ENCODE measurements at places on chromosomes 6 and 20.

DNA sequence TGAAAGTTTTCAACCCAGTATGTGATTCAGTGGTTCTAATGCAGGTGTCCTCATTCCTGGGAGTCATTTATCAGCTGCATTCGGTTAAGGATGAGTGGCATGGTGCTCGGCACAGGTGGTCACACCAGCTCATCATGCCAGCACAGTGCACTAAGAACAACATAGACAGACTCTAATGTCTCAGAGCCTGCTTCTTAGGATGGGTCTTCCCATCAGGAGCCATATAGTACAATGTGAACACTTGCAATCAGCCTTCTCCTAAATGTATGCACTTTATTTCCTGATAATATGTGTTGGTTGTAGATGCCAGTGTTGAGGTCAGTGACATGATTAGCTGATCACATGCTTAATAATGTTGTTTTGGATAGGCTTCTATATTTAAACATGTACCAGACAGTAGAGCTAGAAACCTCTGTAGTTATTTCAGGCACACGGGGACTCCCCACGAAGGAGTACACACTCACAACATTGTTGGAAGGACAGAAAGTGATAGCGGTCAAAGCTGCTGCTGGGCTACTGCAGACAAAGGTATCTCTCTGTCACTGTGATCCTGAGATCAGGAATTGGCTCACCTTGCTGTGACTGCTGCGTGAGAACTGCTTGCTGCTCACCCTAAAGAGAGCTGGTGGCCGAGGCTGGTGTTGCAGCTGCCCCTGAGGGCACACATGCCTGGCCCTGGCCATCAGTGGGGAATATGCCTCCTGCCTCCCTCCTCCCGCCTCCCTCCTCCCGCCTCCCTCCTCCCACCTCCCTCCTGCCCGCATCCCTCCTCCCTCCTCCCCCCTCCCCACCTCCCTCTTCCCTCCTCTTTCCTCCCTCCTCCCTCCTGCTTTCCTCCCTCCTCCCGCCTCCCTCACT, 195.4 kb downstream of the SMOC2 start:
- DNase-seq = no peak

DNA sequence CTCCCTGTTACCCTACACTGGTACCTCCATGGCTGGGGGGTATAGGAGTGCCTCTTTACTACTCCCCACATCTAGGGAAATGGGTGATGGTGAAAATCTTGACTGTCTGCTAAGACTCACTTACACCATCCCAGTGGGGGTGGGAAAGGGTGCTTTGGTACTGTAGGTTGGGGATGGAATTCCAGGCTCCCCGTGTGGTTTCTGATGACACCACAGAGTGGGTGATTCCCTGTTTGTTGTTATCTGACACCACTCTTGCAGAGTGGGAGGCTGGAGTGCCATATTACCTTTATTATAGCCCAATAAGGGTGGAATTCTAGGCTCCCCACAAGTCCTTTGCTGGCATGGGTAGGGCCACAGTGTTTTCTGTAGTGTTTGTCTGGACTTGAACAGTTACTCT, 264.6 kb upstream of the MAN1A1 start:
- DNase-seq = no peak

- no peak for DNase-seq
Measured at GRCh38 chr6:169296622-169297021, 43.0 kb upstream of the THBS2 start.

- no peak for DNase-seq
Measured at GRCh38 chr20:13054011-13054410, 45.2 kb downstream of the SPTLC3 start.

DNA sequence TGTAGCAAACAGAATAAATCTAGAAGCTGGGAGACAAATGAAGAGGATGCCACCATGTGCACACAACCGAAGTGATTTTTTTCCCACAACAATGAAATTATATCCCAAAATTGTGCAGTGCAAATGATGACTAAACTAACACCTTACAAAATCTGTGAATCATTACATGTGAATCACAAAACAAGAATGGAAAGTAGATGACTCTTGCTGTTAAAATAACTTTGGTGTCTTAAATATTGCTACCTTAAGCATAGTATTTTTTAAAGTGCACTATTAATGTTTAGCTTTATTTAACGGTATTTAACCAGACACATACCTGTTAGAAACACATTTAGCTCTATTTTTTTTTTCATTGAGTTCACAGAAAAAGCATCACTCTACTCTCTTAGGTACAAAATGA, 190.8 kb downstream of the TBC1D32 start:
- DNase-seq = no peak

GRCh38 chr6:143060806-143061596, at the start of gene AIG1:
Gene AIG1, plus strand, starts transcription at chr6:143060889. Its CDS starts 37 bp downstream, at chr6:143060926.
- DNase-seq = peak; percentile 69

DNA sequence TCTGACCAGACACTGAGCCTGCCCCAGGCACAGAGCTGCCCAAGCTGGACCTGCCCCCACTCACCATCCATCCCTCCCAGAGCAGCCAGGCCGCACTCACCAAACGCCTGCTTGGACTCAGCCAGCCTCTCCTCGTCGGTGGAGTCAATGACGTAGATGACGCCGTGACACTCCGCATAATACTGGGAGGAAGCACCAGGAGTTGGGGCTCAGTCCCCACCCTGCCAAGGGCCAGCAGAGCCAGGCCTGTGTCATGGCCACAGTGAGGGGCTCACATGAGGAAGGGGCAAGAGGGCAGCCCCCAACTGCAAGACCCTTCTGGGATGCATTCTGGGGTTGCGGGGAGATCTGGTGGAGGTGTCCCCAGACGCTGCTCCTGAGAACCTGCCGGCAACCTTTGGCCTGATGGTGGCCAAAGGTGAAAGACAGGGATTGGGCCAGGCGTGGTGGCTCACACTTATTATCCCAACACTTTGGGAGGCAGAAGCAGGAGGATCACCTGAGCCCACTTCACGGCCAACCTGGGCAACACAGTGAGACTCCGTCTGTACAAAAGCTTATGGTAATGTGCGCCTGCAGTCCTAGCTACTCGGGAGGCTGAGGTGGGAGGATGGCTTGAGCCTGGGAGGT, 5.6 kb downstream of the ARFRP1 start:
- DNase-seq = no peak

Measured in T-helper 1 cell (primary cell).